NAMALWA (cell line): ENCODE measurements at places on chromosomes 7 and 10.

GRCh38 chr10:97356318-97356914 is 21.9 kb upstream of the FRAT2 start:
- DNase-seq: peak; percentile 36

GRCh38 chr10:43576062-43576461 is 1.6 kb upstream of the ZNF239 start:
- DNase-seq: no peak

- DNase-seq: peak; percentile 31
Measured at GRCh38 chr10:70528741-70529362, 50.3 kb downstream of the PALD1 start.

- peak; percentile 17 for DNase-seq
Measured at GRCh38 chr10:32959006-32959920, 1.2 kb upstream of the ITGB1 start.

GRCh38 chr7:142529591-142529990 is 219.7 kb upstream of the PRSS1 start:
- no peak for DNase-seq

GRCh38 chr10:110209926-110210673 is 2.7 kb downstream of the MXI1 start:
- DNase-seq: peak; percentile 67

GRCh38 chr7:129466796-129467195 is 32.6 kb downstream of the STRIP2 start:
- no peak for DNase-seq

- DNase-seq: no peak
Measured at GRCh38 chr10:65566906-65567305, 1358.9 kb upstream of the LRRTM3 start.

GRCh38 chr10:101647255-101647654 is 47.7 kb downstream of the FBXW4 start:
- DNase-seq: no peak

GRCh38 chr7:139423091-139423490 is 60.4 kb downstream of the KLRG2 start:
- DNase-seq: no peak

GRCh38 chr7:77450613-77451012 is 34.5 kb upstream of the GSAP start:
- no peak for DNase-seq
